Colonic mucosa (tissue), 4 donors: ENCODE measurements at places on chromosomes 16 and 17. TPM values are rescaled to one million over a fixed set of nuclear protein-coding genes. Genes with fewer than 3 reads are reported as not detected.

GRCh38 chr16:67676516-67676915 is 9.9 kb downstream of the C16orf86 start:
- no peak overlapping the region for H3K4me3 ChIP-seq
- no peaks in the 10 kb centered on the region for H3K27me3 ChIP-seq

- no peaks in the 10 kb centered on the region for H3K4me1 ChIP-seq
- DNase-seq, result no peak
- H3K4me3 ChIP-seq, result no peak overlapping the region
- H3K27ac ChIP-seq, result peak overlapping the region; percentile 33
- no peaks in the 10 kb centered on the region for H3K27me3 ChIP-seq
These were observed 98.5 kb downstream of the MRM3 start for GRCh38 chr17:880443-881269.

DNA sequence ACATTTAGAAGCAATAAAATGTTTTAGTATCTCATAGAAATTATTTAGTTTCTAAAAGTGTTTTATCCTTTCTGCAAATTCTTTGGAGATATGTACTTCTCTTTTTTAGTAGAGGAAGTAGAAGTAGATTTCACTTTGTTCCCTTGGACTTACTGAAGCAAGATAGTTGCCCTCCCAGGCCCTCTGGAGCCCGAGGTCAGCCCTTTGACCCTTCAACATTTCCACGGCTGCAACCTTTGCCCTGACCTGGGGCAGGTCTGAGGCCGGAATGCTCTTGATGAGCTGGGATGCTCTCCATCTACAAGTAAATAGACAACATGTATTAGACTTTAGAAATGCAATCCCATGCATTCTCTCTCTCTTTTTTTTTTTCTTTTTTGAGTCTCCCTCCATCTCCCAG is 167.5 kb downstream of the CDK5R1 start:
- no peak for DNase-seq
- no peak overlapping the region for H3K4me3 ChIP-seq
- no peak overlapping the region for H3K27ac ChIP-seq
- peaks cover 6% of the 10 kb centered on the region for H3K36me3 ChIP-seq
- H3K27me3 ChIP-seq, result no peaks in the 10 kb centered on the region
- H3K4me1 ChIP-seq, result no peaks in the 10 kb centered on the region

ADAD2 gene
- not detected for total RNA-seq

RAPGEFL1 gene
- total RNA-seq, result 98.2 TPM
